ENCODE measurements at places on chromosomes 4 and X.

- no peak for DNase-seq
Measured at GRCh38 chr4:2954358-2955185, 8.6 kb downstream of the NOP14 start.

GRCh38 chr4:42588909-42589308 is 68.0 kb downstream of the ATP8A1 start:
- no peak for DNase-seq

GRCh38 chr4:153241970-153242838 is 38.0 kb downstream of the TRIM2 start:
- DNase-seq, result no peak

DNA sequence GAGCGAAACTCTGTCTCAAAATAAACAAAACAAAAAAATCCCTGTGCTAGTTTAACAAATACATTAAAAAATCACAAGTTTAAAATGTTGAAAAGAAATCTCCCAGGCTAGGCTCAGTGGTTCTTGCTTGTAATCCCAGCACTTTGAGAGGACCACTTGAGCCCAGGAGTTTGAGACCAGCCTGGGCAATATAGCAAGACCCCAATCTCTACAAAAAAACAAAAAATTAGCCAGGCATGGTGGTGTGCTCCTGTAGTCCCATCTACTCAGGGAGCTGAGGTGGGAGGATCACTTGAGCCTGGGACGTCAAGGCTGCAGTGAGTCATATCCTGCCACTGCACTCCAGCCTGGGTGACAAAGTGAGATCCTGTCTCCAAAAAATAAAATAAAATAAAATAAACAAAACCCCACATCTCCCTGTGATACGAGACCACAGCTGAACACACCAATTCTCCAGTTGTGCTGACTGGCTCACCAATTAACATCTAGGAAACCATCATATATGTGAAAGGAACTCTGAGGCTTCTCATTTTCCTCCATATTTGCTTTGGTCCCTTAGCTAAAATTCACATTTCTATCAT is 7.3 kb downstream of the RPS4X start:
- no peak for DNase-seq

- no peak for DNase-seq
Measured at GRCh38 chr4:168605411-168605810, 108.6 kb downstream of the PALLD start.

- no peak for DNase-seq
Measured at GRCh38 chr4:122577808-122578781, 42.8 kb downstream of the IL21 start.

DNA sequence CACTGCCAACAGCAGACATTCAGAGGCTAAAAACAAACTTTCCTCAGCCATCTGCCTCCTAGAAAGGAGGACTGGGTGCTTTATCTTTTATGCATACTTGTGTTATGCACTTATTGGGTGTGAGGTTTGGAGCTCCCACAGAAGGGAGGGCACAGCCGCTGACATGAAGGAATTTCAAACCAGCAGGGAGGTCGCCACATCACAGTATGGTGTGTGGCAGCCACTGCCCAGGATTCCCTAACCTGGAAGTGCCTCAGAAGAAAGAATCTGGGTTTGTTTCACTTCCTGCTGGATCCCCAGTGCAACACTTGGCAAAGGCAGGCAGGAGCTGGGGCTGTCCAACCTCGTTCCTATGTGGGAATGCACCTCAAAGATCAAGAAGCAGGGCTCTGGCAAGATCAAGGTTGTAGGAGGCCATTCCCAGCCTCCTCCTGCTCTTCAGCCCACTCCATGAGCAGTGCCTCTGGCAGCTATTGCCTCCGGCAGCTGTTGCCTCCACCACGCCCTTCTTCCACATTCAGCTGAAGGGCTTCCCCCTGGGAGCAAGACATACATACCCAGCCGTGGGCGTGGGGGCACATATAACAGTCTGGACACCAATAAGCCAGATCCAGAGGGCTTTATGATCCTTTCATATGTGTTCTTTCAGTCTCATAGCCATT is 109.0 kb upstream of the MAMLD1 start:
- no peak for DNase-seq

DNA sequence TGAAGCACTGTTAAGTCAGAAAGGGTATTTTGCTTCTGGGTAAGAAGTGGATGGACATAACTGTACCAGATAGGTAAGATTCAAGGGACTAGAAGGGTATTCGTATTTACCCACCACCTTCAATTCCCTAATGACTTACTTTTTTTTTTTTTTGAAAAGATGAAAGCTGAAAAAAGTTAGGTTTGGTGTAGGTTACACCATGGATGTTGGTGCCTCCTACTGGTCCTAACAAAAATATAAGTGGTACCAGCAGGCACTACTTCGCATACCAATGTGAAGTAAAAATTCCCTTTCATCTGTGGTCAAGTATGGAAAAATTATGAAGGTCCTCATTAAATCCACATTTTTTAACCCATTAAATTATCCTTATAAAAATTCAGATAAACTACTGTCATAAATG is 7.2 kb downstream of the ANKRD17 start:
- no peak for DNase-seq

DNA sequence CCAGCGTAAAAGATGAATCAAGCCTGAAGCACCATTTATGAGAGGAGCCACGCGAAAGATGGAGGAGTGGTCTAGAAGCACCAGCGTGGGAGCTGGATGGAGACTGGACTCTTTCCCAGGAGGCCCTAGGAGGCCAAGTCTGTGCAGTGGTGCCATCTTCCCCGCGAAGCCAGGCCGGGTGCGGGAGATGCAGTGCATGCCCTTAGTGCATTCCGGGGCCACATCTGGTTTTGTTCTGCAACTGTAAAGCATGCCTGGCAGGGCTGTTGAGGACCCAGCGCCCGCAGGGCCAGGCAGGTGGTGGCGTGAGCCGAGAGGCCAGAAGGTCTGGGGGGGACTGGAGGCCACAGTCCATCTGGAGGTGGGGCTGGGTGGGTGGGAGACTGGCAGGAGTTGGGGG is 78.6 kb upstream of the ADRA2C start:
- no peak for DNase-seq

- DNase-seq, result peak; percentile 94
Measured at GRCh38 chr4:133148690-133149363, at the start of gene PCDH10. Gene PCDH10 (plus strand): TSS chr4:133149294. CDS start chr4:133150141, 847 bp downstream.

- no peak for DNase-seq
Measured at GRCh38 chr4:165711436-165711835, 161.6 kb upstream of the TLL1 start.

DNA sequence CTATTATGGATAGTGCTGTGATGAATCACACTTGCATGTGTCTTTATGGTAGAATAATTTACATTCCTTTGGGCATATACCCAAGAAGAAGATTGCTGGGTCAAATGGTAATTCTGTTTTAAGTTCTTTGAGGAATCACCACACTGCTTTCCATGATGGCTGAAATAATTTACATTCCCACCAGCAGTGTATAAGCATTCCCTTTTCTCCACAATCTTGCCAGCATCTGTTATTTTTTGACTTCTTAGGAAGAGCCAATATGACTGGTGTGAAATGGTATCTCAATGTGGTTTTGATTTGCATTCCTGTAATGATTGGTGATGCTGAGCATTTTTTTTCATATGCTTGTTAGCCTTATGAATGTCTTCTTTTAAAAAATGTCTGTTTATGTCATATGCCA is 1120.2 kb downstream of the ARAP2 start:
- DNase-seq, result no peak

- no peak for DNase-seq
Measured at GRCh38 chr4:25633541-25633940, 22.1 kb upstream of the SLC34A2 start.

- no peak for DNase-seq
Measured at GRCh38 chrX:11944501-11944900, 186.5 kb downstream of the MSL3 start.

DNA sequence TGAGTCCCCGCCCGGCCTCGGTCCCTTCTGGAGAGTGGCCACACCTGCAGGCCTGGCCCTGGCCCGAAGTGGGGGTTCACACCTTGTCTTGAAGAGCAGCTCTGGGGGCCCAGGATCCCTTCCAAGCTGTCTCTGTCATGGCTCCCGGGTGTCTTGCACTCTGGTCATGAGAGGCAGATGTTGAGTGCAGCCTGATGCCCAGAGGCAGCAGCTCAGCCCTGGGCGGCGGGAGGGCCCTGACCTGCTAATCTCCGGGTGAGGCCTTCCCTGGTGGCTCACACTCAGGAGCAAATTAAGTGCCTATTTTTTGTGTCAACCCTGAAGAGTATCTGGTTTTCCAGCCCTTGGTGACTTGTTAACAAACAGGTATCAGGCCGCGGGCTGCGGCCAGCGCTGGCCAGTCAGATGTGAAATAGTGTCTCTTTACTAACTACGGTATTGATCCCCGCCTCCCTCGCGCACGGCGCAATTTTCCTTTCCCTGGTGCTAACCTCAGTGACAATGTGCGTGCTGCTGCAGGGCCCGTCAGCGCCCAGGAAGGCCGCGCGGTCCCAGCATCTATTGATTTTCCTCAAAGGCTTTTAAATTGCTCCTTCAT is 24.2 kb downstream of the NKX1-1 start:
- peak; percentile 51 for DNase-seq

DNA sequence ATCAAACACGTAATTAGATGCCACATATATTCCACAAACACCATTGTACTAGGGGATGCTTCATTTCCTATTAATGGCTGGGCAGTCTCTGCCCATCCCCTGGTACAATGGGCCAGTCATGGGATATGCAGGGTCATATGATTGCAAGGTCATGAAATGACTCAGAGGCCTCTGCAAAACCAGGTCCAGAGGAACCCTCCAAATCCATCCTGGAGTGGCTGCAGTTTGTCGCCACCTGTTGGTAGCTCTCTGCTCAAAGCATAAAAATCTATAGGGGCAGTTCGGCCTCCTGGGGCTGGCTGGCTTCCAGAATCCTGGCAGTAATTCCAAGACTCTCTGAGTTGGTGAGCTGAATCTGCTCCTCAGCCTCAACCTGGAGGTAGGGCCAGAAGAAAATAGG is 22.9 kb upstream of the PUDP start:
- no peak for DNase-seq

GRCh38 chr4:110510955-110511544 is 35.1 kb downstream of the ENPEP start:
- no peak for DNase-seq

DNA sequence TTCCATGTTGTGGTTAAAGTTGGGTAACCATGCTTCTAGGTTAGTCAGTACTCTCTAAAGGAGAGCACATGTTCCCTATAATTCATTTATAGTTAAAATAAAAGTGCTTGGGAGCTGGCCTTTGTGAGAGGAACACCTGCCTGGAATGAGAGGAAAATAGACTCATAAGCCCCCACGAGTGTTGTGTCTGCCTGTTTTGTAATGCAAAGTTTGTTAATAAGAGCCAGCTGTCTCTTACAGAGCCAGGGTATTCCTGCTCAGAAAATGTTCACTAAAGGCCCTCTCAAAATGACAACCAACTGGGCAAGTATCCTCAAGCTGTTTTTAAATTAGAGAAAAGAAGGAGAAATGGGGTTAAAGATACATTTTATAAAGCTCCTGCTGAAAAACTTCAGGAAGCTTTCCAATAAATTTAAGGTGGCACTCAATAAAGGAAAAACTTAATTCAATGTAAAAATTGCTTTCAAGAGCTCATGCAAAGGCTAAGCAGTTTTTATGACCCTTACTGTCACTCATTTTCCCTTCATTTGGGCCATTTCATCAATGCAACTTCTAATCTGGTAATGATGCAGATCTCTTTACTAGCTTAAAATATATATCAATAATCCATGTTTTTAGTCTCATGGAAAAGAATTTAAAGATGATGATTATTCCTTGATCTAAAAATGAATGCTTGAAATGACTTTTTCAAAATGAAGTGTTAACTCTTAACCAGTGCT is 793.6 kb downstream of the STPG2 start:
- DNase-seq, result no peak

- no peak for DNase-seq
Measured at GRCh38 chrX:139639253-139639652, 68.7 kb downstream of the MCF2 start.

- DNase-seq, result no peak
Measured at GRCh38 chrX:118571836-118572235, 76.2 kb downstream of the DOCK11 start.

DNA sequence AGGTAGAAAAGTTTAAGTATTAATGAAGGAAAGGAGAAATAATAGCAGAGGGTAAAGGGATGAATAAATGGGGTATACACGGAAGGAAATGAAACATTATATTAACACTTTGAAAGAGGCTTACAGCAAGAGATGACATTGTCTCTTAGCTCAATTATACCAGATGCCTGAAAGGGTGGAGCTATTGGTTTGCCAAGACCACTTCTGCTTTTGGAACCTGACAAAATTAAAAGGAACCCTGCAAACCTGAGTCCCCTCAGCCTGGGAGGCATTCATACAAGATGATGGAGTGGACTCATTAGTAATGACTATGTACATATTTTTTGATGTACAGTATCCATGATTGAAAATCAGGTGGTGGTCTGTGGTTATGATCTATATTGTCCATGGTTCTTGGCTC is 45.1 kb upstream of the HPF1 start:
- no peak for DNase-seq

GRCh38 chr4:1869530-1870327 is 1.5 kb upstream of the NSD2 start:
- DNase-seq, result peak; percentile 65

- no peak for DNase-seq
Measured at GRCh38 chrX:86421771-86422170, 273.5 kb downstream of the DACH2 start.

- no peak for DNase-seq
Measured at GRCh38 chr4:70449220-70449619, 22.8 kb upstream of the MUC7 start.

GRCh38 chr4:39259571-39260330 is 77.4 kb downstream of the WDR19 start:
- no peak for DNase-seq

GRCh38 chrX:18855919-18856644 is 127.8 kb downstream of the PHKA2 start:
- no peak for DNase-seq

DNA sequence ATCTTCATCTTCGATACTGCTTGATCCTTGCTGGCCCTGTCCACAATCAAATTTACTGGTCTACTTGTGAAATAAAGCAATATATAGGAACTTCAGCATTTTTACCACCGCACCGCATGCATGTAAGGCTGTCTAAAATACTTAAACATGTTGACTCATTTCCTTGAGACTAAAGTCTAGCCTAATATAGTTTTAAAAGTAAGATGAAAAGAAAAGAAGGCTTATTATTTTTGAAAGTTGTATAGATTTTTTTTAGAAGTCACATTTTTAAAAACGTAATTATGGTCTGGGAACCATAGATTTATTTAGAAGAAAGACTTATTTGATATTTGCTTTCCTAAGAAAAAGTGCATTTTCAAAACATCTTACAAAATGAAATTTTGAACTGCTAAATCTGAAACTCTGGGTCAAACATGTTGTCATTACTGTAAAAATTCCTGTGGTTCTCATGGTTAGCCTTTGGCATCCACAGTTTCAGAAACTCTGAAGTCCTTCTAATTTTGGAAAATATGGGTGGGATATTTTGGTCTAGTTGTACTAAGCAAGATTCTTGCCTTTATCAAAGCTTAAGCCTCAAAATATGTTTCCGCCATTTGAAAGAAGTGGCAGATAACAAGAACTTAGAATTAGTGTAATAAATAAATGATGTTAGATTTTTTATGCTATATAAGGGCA is 423.5 kb upstream of the CTSO start:
- no peak for DNase-seq

All from sciatic nerve (tissue), 2 donors.